ENCODE measurements at places on chromosomes 7 and 10.

GRCh38 chr10:649445-649797, 40.0 kb downstream of the DIP2C start:
- no peak for DNase-seq

DNA sequence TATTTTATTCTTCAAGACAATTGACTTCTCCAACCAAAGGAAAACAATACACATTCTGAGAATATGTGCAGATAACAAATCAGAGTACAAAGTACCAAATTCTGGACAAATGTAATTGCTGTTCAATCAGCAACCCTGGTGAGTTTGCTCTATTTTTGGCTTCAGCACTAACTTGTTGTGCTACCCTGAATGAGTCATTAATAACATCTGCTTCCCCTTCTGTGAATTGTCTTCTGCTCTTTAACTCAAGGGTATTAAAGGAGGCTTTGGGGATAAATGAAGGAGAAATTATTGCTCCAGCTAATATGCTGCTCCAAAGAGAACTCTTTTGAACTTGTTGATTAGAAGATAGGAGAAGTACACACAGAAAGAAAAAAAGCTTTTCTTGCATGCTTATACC, 459.3 kb downstream of the HTR7 start:
- DNase-seq, result peak; percentile 51

DNA sequence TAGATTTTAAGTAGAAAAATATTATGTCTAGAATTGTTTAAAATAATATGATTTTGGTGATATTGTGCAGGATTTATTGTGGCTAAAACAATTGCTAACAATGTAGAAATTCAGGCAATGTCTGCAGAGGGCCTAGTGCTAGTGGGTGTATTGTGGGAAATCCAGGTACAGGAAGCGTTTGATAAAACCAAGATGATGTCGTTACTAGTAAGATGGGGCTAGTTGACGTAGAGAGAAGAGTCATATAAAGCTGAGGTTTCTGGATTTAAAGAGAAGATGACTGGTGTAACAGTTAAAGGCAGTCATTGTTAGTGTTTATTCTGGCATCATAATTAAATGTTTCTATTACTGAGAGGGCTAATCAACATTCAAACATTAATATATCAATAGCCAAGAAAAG, 43.5 kb downstream of the ADK start:
- peak; percentile 37 for DNase-seq

DNA sequence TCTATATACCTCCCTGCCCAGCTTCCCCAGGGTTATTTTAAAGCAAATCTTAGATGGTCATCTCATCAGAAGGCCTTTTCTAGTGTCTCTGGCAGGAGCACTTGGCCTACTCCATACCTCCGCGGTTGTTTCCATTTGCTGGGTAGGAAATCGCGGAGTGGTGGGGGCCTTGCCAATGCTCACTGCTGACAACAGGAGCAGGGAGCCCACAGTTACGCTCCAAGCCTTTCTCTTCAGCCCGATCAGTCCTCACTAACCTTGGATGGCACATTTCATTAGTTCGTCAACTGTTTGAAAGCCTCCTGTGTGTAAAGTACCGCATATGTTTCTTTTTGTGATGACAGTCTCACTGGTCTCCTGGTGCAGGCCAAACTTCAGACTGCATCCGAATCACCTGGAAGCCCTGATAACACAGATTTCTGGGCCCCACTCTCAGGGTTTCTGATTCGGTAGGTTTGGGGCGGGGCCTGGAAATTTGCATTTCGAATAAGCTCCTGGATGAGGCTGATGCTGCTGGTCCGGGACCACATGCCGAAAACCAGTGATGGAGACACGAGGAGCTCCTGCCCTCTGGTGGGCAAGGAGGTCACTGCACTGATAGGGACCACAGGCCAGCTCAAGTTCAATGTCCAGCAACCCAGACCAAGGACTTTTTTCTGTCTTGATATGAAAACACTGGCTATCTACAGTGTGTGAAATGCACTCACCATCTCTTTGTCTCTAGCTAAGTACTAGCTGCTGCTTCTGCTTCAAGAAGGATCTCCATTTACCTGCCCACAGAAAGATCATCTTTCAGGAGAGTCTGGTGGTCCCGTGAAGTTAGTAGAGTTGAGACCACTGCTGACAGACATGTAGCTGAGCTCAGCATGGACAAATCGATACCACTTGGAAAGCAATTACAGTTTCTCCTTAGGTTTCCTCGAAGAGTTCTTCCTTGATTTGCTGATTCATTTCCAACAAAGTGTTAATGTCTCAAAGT, 14.0 kb downstream of the LRGUK start:
- peak; percentile 54 for DNase-seq

DNA sequence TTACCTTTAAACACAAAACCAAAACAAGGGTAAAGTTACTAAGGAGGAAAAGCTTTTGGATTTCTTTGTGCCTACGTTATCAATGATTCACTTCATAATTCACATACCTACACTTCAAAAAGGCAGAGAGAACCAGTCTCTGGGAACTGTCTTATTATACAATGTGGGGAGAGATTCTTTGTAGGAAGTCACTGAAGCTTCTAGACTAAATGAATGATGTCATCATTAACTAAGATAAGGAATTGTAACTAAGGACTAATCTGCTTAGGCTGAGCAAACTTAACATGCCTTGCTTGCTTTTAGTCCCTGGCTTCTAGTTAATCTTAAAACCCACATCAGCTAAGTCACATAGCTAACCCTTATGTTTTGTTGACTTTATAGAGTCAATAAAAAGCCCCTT, 771.2 kb downstream of the NXPH1 start:
- peak; percentile 9 for DNase-seq

GRCh38 chr10:121594076-121594475, 4.2 kb downstream of the FGFR2 start:
- no peak for DNase-seq

GRCh38 chr10:44978570-44979280, at the start of gene DEPP1:
Gene DEPP1 (minus strand): TSS chr10:44978809. CDS start chr10:44978030, 779 bp downstream.
- peak; percentile 94 for DNase-seq

GRCh38 chr10:52965938-52966401, 193.4 kb upstream of the MBL2 start:
- no peak for DNase-seq

DNA sequence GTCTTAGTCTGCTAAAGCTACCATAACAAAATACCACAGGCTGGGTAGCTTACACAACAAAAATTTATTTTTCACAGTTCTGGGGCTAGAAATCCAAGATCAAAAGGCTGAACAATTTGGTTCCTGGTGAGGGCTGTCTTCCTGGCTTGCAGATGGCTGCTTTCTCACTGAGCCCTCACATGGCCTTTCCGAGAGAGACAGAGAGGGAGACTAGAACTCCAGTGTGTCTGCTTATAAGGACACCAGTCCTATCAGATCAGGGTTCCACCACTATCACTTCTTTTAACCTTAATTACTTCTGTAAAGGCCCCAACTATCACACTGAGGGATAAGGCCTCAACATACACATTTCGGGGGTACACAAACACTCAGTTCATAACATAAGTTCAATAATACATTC, 527.4 kb upstream of the VSTM2A start:
- no peak for DNase-seq

- no peak for DNase-seq
Measured at GRCh38 chr7:71560354-71560995, 428.5 kb downstream of the GALNT17 start.

DNA sequence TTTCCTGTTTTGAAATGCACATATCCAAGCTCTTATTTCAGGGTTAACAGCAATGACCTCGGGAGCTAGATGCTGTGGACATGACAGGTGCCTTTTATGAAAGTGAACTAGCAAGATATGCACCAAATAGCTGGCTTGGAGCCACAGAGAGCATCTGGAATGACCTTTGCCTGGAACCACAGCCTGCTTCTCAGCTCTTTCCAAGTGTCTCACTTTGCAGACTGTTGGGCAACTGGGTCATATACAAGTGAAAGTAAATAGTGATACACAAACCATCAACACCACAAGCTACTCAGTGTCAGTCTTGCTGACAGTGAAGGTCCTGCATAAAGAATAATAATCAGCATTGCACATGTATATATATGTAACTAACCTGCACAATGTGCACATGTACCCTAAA, 183.5 kb downstream of the RNF133 start:
- peak; percentile 24 for DNase-seq

DNA sequence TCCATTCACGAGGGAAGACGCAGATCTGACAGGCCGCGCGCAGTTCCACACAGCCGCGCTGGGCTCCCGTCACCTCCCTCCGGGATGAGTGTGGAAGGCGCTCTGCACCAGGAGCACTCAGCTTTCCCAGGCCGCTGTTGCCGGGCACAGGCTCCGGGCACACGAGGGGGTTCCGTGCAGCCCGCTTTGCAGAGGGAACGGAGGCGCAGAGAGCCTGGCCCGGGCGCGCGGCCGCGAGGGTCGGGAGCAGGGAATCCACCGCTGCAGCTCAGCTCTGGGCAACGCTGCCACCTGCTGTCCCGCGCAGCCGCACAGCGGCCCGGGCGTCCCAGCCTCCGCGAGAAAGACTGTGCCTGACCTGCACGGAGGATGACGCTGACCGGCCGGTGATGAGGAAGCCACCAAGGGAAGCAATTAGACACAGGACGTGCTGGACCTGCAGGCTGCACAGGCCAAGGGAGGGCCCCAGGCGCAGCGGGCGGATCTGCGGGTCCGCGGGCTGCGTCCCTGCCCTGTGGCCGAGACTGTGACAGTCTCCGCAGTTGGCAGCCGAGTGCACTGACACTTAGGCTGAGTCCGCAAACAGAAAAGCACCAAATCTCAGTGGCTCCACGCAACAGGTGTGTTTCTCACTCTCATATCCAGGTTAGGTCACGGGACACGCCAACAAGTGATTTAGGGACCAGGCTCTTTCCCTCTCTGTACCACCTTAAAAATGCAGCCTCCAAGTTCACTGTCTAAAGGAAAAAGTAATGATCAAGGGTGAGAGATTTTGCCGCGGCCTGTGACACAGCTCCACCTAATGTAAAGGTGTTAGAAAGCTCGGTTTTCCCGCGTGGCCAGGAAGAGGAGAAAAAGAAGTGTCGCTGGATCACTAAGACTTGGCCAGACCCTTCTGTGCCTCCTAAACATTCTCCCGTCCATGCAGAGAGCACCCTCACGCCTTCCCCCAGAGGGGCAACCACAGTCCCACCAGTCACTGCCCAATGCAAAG, 94.5 kb downstream of the SEC61G start:
- DNase-seq, result peak; percentile 12

GRCh38 chr7:15600298-15600697, 38.5 kb upstream of the AGMO start:
- DNase-seq, result no peak

DNA sequence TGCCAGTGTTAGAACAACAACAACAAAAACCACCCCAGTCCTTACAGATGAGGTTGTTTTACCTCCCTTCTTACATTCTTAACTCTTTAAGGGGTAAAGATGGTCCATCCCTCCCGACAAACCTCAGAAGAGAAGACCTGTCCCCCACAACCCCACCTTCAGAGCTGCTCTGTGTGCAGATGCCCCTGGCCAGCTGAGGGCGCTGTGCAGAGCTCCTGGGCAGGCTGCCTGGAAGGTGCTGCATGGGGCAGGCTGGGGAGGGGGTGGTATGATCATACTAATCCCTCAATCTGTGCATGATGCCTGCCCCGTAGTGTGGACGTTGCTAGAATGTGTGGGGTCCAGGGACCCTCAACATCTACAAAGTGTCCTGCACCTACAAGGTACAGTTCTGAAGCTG, 387.1 kb downstream of the INHBA start:
- DNase-seq, result no peak

- DNase-seq, result no peak
Measured at GRCh38 chr7:87797395-87797794, 78.8 kb downstream of the SLC25A40 start.

DNA sequence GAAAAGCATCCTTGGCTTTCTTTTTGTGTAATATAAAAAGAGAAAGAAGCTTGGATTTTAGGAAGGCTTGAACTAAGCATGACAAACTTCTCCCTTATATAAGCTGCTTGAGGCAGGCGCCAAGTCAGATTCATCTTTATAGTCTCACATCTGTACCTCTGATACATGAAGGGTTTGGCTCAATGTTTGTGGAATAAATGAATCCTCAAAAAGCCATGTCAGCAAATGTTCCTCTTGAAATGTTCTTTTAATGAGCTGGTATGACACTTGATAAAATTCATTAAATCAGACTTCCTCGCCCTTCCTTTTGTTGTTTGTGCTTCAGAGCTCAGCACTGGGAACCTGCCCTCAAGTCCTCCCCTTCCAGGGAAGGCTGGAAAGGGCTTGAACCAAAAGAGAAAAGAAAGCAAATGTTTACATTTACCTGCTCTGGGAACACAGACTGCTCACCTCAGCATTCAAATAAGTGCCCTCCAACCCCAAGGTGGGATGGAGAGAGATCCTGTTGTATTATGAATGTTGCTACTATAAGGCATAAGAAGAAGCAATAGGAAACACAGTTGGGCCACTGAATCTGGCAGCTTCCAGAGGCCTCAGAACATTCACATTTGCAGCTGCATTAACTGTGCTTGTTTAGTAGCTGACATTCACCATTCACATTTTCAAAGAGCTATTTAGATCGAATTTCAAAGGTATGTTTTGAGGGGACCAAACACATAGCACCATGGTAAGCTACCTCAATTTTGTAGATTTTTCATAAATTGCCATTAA, 212.6 kb downstream of the CACNA2D1 start:
- no peak for DNase-seq

- DNase-seq, result peak; percentile 20
Measured at GRCh38 chr7:137476937-137477336, 133.4 kb upstream of the PTN start.

- peak; percentile 87 for DNase-seq
Measured at GRCh38 chr10:11684717-11685645, 57.2 kb upstream of the ECHDC3 start.

DNA sequence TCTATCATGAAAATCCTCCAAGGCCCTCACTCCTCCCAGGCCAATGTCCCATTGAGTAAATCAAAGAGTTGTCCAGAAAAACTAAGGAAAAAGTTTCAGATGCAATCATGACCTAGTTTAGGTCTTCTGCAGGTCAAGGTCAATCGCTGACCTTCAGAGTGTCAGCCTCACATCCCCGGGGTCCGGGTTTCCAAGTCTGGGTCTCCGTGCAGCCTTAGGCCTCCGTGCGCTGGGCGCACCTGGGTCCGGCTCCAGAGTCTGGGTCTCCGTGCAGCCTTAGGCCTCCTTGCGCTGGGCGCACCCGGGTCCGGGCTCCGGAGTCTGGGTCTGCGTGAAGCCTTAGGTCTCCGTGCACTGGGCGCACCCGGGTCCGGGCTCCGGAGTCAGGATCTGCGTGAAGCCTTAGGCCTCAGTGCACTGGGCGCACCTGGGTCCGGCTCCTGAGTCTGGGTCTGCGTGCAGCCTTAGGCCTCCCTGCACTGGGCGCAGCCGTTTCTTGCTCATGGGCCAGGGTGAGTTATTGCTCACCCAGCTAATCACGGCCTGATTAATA, 236.2 kb downstream of the TCERG1L start:
- DNase-seq, result no peak

- DNase-seq, result no peak
Measured at GRCh38 chr10:77479586-77479985, 158.0 kb downstream of the KCNMA1 start.

- no peak for DNase-seq
Measured at GRCh38 chr7:147803606-147804005, 787.0 kb upstream of the C7orf33 start.

DNA sequence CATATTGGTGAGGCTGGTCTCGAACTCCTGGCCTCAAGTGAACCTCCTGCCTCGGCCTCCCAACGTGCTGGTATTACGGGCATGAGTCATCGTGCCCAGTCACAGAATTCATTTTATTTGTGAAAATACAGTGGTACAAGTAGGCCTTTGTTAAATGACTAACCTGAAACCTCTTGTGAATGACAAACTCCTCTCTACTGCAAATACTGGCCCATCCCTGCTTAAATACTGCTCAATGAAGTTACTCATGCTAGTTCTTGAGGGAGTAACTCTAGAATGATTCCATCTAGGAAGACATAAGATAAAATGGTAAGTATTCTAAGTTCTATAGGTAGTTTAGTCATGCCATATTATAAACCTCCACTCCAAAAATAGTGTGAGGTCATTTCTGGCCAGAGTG, 80.7 kb downstream of the UBE2H start:
- no peak for DNase-seq

- DNase-seq, result no peak
Measured at GRCh38 chr7:1540776-1541271, 10.3 kb downstream of the MAFK start.
